ENCODE measurements at places on chromosomes 7 and 10. TPM values are rescaled to one million over a fixed set of nuclear protein-coding genes. Genes with fewer than 3 reads are reported as not detected.

Gene INTS1
- 114 TPM for total RNA-seq

Gene GIMAP1
- 11.8 TPM for total RNA-seq

Gene EEPD1
- total RNA-seq, result 0.23 TPM

Gene CPA2
- total RNA-seq, result not detected

Gene SAP25
- total RNA-seq, result 2.4 TPM

Gene STEAP4
- not detected for total RNA-seq

Gene PCLO
- total RNA-seq, result 0.65 TPM
